Activated CD4-positive, CD25-positive, alpha-beta regulatory T cell treated with anti-CD3 and anti-CD28 coated beads, Interleukin-2, amount 50 U/mL, for 72 hours (primary cell): ENCODE measurements at places on chromosomes 7 and 10.

DNA sequence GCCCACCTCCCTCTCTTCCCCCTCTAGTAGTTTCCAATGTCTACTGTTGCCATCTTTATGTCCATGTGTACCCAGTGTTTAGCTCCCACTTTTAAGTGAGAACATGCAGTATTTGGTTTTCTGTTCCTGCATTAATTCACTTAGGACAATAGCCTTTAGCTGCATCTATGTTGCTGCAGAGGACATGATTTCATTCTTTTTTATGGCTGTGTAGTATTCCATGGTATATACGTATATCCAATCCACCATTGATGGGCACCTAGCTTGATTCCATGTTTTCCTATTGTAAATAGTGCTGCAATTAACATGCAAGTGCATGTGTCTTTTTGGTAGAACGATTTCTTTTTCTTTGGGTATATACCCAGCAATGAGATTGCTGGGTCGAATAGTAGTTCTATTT lies 170.4 kb downstream of the NOC3L start:
- DNase-seq: no peak

GRCh38 chr10:28089467-28089866 lies 90.6 kb upstream of the ODAD2 start:
- no peak for DNase-seq

GRCh38 chr10:75773813-75774782 lies 342.7 kb downstream of the LRMDA start:
- no peak for DNase-seq

DNA sequence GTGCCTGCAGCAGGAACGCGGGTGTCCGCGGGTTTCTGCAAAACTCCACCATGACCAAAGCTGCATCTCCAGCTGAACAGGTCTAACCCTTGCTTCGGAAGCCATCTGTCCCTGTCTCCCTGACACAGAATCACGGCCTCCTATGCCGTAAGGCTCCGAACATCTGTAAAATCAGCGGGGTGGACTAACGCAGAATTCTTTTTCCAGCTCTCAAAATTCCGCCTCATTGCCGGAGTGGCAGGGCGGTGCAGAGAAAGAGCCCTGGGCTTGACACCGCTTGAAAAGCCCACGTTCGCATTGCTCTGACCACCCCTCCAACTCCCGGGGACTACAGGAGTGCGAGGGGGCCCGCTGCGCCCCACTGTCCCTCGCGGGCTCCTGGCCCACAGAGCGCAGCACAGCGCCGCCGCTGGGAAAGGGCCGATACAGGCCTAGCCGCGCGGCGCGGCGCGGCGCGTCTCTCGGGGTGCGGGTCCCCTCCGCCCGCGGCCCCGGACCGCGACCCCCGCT lies 409 bp downstream of the DNMBP start:
- DNase-seq: no peak

DNA sequence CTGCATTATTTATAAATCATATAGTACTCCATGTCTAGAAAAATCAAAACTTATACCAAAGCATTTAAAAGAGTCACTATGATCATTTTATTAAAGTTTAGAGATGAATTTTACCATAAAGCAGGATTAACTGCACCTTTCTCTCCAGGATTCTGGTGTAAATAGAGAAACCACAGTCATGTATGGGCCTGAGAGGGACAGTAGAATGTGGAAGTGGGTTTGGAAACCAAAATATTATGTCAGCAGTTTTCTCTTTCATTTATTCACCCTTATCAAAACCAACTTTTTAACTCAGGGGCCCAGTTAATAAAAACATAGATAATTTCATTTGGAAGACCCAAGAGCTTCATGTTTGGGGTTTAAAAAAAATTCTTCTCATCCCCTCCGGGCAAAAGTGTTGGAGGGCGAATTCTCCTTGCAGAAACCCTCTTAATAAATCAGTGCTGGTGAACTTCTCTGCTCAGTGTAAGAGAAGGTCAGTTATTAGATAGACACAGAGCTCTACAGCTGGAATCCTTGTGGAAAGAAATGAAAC lies 266.2 kb downstream of the CREB5 start:
- DNase-seq: no peak

DNA sequence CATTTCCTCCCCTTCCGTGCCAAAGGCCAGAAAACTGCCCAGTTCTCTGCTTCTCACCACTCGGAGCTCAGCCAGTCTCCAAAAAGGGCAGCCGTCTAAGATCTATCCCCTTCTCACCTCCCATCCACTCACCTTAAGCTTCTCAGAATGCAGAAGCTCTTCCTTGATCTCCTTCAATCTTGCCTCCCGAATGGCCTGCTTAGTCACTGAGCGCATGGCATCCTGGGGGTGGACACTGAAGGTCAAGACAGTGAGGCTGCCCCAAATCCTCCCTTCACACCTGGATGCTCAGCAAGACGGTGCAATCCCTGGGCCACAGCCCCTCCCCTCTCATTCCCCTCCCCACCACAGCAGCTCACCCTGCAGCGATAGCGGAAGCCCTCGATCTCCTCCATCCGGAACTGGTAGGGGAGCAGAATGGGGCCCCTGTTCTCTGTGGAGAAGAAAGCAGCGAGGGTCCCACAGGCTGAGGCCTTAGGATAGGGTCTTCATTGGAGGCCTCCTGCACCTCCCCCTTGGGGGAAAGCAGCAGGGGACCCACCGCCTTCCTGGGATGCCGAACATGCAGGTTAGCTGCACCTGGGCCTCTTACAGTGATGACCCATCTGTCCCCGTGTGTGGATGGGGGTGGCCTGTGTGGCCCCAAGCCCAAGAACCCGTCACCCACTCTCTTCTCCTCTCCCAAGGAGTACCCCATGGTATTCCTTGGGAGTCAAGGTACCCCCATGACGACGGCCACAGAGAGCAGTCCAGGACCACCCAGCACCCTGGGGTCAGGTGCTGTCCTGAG lies 4.7 kb downstream of the DDX56 start:
- no peak for DNase-seq

DNA sequence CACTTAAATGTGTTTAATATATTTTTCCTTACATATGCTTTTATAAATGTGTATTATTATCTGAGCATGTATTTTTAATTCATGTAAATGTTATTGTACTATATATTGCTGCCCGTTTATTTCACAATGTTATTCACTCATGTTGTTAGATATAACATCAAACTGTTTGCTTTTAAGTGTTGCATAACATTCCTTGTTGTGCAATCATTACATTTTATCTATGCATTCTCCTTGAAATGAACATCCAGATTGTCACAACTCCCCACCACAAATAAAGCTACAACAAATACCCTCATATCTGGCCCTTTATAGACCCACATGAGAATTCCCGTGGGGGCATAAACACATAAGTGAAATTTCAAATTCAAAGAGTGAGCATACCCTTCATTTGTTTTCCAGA lies 264.2 kb downstream of the HPSE2 start:
- no peak for DNase-seq
